Activated naive CD8-positive, alpha-beta T cell treated with anti-CD3 and anti-CD28 coated beads for 36 hours (primary cell): ENCODE measurements at places on chromosomes 12 and 14.
A peak's percentile ranks its signal among the peaks of the same experiment; 100 is the strongest.

GRCh38 chr14:89025561-89026236, 201.2 kb downstream of the TTC8 start:
- DNase-seq, result no peak

DNA sequence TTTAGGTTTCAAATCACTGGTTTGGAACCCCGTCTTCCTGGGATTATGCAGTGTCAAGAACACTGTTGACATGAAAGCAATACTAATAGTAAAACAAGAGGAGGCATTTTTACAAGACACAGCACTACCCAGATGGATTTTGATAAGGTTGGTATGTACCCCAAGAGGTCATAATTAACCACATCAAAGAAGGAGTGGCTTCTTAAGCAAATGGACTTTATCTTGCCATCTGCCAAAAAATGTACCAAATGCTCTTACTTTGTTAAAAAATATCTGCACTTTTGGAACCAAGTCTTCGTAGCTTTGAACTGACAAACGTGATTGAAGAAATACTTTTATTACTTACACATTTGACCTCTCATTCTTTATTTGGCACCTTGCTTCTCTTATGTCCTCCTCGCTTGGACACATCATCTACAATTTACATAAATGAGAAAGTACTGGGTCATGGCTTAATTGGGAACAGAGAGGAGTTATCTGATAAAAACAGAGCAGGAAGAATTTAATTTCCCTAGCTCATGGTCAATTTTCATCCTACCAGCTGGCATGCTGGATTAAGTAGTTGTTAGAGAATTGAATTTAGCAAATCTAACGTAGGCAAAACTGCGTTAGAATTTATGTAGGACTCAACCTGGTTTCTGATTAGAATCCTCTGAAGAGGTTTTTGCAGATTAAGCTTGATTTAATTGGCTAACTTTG, 54.5 kb upstream of the PRICKLE1 start:
- no peak for DNase-seq

GRCh38 chr14:73289729-73290128, 52.4 kb downstream of the PAPLN start:
- DNase-seq, result no peak

GRCh38 chr14:106538201-106538600, 1011.8 kb downstream of the TMEM121 start:
- no peak for DNase-seq

DNA sequence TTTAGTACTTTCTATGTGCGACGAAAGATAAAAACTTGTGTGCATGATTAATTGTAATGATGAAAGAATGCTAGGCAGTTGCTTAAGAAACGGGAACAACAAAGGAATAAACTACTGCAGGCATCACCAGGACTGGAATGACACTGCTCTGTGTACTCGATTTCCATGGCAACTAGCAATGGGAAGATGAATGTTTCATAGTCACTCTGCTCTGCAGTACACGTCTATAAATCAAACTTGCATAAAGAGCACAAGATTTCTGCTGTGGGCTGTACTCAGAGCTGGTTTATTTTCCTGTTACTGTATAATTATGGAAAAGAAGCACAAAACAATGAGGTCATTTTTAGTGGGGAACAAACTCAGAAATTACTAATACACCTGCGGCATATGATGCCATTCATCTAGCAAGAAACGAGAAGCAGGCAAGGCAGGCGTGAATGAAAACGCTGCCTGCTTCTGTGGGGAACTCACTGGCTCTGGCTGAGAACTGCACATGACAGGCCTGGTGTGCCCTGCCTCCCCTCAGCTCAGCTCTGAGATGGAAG, 41.8 kb downstream of the EFCAB11 start:
- no peak for DNase-seq

DNA sequence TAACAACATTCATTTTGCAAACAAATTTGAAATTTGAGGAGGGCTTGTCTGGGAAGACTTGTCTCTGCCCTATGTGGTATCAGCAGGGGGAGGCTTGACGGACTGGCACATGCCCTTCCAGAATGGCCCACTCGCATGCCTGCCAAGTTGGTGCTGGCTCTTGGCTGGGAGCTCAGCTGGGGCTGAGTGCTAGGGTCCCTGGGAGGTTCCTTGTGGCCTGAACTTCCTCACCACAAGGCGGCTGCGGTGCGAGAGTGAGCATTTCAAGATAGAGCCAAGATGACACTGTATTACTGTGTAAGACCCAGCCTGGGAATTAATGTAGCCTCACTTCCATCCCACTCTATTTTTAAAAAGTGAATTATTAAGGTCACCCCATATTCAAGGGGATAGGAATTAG, 271.6 kb upstream of the PLEKHG7 start:
- DNase-seq, result peak; percentile 37

- DNase-seq, result no peak
Measured at GRCh38 chr12:114406316-114406983, 506 bp upstream of the TBX5 start.

DNA sequence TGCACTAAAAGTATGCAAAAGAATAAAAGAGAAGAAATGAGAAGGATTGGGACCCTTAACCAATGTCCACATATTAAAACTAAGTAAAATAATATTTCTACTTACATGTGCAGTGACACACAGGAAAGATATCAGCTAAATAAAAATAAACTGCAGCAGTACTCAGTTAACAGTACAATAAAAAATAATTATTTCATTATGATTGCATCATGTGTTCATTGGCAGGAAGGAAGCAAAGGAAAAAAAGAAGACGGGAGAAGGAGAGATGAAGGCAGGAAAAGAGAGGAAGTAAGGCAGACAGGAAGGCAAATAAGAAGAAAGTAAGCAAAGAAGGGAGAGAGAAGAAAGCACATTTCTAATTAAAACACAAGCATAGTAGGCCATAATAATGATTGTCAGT, 33.0 kb downstream of the RASSF9 start:
- no peak for DNase-seq

GRCh38 chr14:103832046-103832445, 15.3 kb downstream of the PPP1R13B start:
- no peak for DNase-seq

DNA sequence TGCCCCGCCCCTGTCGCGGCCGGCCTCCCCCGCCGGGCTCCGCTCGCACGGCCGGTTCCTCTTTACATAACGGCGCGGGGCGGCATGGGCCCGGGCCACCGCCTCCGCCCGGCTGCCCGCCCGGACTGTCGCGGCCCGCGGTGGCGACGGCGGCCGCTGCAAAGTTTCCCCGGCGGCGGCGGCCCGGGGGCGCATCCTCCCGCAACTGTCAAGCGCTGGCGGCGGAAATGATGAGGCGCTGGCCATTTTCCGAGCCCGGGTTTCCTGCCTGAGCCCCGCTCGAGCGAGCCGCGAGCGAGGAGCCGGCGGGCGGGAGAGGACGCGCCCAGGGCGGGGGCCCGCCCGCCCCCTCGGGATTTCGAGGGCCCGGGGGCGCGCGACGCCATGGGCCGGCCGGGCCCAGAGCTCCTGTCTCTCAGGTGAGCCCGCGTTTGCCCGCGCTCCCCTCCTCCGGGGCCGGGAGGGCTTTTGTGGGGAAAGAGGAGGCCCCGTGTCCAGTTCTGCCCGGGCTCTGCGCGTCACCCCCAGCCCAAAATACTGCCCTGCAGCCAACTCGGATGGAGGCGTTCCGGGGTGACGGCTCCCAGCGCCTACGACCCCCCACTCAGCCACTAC, at the start of gene SH2B3:
Gene SH2B3 (plus strand): TSS at position 65 of the 615 bp plus-strand sequence. CDS start 12,223 bp downstream, outside the sequence.
- peak; percentile 85 for DNase-seq

- no peak for DNase-seq
Measured at GRCh38 chr14:66360366-66360926, 125.7 kb upstream of the CCDC196 start.

- DNase-seq, result no peak
Measured at GRCh38 chr14:24338843-24339242, 948 bp downstream of the RIPK3 start.

DNA sequence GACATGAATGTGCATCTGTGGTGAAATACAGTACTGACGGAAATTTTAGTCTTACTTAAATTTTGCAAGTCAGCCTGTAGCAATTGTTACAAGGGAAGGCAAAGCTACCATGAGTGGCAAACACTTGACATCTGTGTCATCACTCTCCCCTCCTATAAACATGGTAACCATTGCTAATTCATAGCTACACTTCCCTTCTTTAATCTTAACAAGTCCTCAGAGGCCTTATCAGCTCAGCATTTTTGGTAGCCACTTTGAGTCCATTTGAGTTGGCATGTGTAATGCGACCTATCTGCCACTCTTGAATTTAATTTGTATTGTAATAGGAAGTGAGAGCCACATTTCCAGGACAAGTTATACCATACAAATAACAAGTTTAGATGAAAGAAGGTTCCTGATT, 218.1 kb downstream of the RMST start:
- no peak for DNase-seq

DNA sequence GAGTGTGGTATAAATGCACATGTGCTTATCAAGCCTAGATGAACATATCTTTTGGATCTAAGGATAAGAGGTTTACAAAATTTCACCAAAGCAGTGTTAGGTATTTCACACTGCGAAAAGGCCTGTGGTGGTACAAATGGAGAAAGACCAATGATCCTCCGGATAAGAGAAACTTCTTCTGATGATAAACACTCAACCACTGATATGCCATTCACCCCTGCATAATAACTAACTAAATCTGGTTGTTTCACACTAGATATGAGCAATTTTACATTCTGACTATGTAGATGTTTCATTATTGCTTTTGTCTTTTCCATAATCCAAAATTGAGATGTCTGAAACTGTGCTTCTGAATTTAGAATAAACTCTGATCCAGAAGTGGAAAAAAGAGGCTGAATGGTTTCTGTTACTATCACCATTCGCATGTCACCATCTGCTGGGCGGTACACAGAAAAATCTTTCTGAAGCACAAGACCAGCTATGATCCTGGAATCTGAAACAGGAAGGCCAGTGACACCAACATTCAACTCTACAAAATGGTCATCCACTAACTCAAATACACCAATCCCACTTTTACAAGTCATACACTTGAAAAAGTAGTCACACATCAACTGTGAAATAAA, 1.3 kb downstream of the BBS10 start:
- no peak for DNase-seq

DNA sequence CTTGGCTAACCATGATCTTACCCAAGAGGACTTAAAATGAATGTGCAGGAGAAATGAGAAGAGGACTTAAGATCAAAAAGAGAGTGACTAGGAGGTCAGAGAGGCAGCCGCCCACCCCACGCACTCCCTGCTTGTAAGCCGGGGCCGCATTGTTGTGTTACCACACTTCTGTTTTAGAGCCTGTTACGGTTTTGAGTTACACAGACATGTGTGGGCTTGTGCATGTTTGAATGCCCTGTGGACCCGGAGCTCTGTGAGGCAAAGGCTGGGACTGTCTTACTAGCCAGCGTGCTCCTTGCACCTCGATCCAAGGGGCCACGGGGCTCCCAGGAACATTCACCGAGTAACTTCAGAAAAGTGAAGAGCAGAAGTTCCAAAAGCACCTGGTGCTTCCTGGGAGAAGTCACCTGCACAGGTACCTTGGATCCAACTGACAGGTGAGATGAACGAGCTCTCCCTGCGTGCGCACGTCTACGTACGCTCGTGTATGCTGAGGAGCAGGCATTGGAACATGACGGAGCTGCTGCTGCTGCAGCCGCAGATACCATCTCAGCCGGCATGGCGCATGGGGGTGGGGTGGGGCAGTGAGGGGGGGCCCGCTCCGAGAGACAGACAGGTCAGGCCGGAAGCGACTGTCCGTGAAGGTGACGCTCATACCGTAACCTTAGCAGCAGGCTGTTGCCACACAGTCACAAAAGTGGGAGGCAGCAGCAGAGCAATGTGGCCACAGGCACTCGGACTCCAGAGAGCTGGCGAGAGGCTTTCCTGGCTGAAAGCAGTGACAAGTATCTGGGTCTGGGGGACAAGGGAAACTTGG, 23.7 kb downstream of the SFSWAP start:
- DNase-seq, result no peak

DNA sequence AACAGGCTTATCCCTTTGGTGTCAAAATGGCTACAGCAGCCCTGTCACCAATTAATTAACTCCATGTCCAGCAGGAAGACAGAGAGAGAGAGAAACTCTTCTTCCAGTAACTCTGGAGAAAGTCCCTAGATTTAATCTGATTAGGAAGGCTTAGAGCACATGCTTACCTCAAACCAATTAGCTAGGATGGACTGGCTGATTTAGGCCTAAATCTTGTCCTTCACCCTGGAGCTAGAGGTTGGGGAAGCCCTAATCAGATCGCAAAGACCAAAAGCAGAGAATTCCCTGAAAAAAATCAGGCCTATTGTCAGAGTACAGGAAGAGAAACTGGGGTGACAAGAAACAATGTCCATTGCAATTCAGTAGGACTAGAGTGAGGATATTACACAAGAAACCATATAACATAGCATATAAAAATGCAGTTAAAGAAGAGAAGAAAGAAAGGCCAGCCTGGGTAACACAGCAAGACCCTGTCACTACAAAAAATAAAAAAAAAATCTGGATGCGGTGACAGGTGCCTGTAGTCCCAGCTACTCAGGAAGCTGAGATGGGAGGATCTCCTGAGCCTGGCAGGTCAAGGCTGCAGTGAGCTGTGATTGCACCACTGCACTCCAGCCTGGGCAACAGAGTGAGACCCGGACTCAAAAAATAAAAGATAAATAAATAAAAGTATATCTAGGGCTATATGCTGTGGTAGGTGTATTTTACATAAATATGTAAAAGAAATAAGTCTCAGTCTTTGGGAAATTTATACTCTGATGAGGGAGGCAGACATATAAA, 34.9 kb upstream of the TUBA1A start:
- DNase-seq, result no peak

DNA sequence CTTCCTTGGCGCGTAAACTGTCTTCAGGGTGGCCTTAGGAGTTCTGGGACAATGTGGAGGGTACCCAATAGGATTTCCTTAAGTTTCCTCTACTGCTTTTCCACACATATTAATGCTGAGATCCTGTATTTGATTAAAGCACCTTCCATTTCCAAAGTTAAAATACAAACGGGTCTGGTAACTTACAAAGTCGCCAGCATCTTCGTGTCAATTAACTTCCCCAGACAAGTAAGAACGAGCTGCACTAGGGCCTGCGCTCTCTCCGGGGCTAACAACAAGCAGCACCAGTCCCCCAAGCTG, 130.9 kb downstream of the NDUFA12 start:
- no peak for DNase-seq

GRCh38 chr12:87728931-87729593, 300.1 kb downstream of the C12orf50 start:
- DNase-seq, result no peak

DNA sequence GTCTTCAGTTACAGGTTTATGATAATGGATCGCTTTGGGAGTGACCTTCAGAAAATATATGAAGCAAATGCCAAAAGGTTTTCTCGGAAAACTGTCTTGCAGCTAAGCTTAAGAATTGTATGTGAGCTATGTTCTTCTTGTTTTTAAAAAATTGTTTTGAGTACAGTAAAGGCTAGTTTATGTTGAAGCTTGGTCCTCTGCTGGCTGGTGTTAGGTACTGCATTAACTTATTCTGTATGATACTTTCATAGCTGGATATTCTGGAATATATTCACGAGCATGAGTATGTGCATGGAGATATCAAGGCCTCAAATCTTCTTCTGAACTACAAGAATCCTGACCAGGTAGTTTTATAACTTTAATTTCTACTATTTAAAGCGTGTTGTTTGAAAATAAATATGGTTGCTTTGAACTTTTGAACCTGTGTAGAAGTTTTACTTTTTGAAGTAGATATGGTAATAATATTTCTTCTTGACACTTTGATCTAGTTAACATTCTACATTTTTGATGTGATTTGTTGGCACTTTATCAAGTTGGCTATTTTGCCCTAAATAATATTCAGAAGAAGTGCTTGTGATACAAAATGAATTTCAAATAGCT, 55.7 kb downstream of the VRK1 start:
- no peak for DNase-seq
